ENCODE measurements at places on chromosomes 1 and 21. TPM values are rescaled to one million over a fixed set of nuclear protein-coding genes. Genes with fewer than 3 reads are reported as not detected.

Gene FCGR1A
- not detected for total RNA-seq

GRCh38 chr1:54257876-54258275 lies 57.9 kb downstream of the MRPL37 start:
- no peak for DNase-seq

DNA sequence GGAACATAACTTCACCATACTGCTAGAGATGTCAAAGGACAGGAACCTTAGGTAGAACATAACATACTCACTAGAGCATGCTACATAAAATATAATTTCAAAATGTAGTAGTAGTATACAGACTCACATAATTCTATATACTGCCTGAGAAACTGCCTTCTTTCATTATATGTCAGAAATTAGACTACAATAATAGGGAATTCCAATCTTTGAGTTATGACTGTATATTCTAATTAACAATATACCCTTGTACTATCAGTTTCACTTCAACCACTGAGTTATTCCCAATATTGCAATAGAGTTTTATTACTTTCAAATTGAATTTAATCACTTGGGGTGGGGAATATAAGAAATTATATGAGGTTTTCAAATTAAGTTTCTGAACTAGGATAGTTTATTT lies 44.0 kb downstream of the OMA1 start:
- DNase-seq: no peak

GRCh38 chr1:220770245-220770913 lies 16.3 kb upstream of the MTARC1 start:
- DNase-seq: no peak

DNA sequence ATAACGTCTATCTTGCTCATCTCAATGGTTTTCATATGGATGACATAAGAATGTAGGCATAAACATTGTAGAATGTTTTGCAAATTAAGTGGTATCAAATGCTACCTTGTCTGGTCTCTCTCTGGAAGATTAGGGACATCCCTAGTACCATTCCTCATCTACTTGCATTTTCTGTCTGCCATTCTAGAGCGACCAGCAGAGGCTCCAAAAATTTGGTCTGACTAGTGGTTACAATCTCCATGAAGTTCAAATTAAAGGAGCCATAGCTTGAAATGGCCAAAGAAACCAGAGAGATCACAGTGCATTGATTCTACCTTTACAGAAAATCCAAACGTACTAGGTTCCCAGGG lies 1.1 kb downstream of the CD84 start:
- DNase-seq: no peak

Gene ORC1
- 15.5 TPM for total RNA-seq

Gene EFNA1
- 33.7 TPM for total RNA-seq

Gene IGSF9
- total RNA-seq: 7.5 TPM

GRCh38 chr1:11944358-11944931 lies 9.9 kb downstream of the PLOD1 start:
- DNase-seq: no peak

GRCh38 chr21:41530366-41530765 lies 22.4 kb upstream of the TMPRSS2 start:
- DNase-seq: no peak

GRCh38 chr1:3640121-3640837 lies 9.6 kb downstream of the WRAP73 start:
- DNase-seq: no peak

Gene C1orf185
- total RNA-seq: not detected

DNA sequence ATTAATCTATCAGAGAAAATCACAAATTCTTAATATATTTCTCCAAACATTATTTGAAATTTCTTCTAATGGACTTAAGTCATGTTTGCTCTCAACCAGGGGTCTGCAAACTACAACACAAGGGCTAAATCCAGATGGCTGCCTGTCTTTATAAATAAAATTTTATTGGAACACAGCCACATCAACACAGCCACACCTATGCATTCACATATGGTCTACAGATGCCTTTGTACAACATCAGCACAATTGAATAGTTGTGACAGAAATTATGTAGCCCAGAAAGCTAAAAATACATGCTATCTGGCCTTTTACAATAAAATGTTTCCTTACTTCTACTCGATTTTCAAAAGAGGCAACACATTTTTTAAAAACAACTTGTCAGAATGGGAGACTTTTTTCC lies 103.9 kb downstream of the DPYD start:
- no peak for DNase-seq

Gene TFF2
- not detected for total RNA-seq

DNA sequence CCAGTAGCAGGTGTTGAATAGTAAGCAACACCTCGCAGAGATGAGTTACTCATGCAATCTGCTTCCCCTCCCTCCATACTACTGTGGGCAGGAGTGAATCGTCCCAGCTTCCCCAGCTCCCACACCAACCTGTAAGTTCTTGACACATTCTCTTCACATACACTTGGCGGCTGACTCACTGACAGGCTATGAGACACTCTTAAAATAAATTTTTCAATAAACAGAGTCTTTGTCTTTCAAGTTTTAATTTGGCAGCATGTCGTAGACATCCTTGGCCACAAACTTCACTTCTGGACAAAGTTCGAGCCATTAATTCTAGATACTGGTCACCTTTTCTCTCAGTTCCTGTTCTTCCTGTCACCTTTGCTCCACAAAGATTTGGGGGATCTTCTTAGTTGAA lies 290.7 kb downstream of the TM2D1 start:
- DNase-seq: peak; percentile 32

- DNase-seq: peak; percentile 37
Observed at GRCh38 chr1:31577515-31578192, 1.3 kb downstream of the TINAGL1 start.

- no peak for DNase-seq
Observed at GRCh38 chr1:160727316-160727640, 11.8 kb upstream of the SLAMF7 start.

- no peak for DNase-seq
Observed at GRCh38 chr1:243291292-243291691, 35.5 kb downstream of the SDCCAG8 start.

- DNase-seq: no peak
Observed at GRCh38 chr1:21537511-21537931, 28.3 kb downstream of the ALPL start.

Gene ITLN1
- 0.54 TPM for total RNA-seq

DNA sequence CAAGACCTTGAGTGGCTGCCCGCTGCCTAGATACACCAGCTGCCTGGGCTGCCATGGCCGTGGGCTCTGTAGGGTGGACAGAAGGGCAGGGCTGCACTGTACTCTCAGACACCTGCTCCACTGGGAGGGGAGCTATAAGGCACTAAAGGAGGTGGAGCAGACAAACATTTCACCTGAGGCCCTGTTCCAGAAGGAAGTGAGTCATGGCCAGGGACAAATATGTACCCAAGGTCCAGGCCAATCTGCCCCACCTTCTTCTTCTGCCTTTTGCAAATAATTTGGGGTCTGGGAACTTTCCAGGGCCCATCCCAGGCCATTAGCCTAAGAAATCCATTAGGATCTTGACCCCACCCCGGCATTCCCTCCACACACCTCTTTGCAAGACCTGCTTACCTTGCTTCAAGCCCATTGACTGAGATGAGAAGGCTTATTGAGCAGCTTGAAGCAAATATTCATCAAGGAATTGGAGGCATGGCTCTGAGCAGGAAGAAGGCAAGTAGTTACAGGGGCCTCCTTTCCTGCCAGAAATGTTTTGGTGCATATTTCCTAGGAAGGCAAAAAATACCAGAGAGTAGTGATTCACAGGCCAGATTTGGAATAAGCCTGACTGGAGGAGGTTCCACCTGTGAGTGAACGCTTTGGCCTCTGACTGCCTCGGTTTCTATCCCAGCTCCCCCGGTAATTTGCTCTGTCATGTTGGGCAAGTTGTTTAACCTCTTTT lies at the start of gene CAPN8:
Gene CAPN8, minus strand, starts transcription at position 110 of the 721 bp plus-strand sequence. Its CDS starts 55 bp downstream, at position 55.
- peak; percentile 79 for DNase-seq

- DNase-seq: no peak
Observed at GRCh38 chr1:178916448-178917174, 45.7 kb upstream of the ANGPTL1 start.

Gene RGSL1
- total RNA-seq: not detected

DNA sequence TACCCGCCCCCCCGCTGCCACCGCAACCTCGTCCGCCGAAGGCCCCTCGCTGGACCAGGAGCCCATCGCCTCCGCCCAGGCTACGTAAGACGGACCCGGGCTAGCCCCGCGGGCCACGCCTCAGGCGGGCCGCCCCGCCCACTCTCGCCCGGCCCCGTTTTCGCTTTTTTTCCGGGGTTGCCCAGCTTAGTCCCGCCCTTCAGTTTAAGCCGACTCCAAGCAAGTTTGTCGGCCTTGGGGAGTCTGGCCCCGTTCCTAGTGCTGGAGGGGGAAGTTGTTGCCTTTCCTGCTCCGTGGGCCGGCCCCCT lies 3.0 kb downstream of the RUSC1 start:
- peak; percentile 95 for DNase-seq

Gene MCOLN3
- 12.4 TPM for total RNA-seq

Gene MPL
- total RNA-seq: 0.73 TPM

DNA sequence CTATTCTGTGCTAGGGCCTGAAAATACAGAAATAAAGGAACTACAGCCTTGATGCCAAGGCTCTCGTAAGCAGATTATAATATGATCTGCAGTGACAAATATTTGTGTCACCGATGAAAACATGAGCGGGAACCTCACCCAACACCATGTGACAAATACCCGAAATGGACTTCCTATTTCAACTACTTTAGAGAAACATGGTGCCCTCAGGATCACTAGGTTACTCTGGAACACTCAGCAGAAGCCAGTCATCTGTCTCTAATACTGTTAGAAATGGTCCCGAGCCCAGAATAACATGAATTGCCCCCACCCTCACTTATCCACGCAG lies 463 bp upstream of the VAMP3 start:
- no peak for DNase-seq

Gene PGBD2
- total RNA-seq: 7.3 TPM

DNA sequence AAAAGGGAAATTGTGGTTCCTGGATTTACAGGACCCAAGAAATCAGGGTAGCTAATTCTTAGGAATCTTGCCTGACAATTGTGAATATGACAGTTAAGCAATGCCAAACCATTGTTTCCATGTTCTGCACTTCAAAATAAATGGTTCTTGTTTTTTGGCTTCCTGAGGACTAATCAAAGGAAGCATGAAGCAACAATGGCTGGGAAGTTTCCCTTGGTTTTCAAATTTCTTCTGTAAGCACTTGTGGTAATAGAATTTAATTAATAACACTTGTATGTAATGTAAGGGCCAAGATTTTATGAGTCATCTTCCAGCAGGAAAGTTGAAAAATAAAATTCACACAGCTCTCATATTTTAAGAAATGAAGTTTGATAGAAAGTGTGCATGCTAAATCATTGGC lies 31.7 kb downstream of the JAM2 start:
- DNase-seq: no peak

GRCh38 chr1:59329412-59330053 lies 32.6 kb downstream of the FGGY start:
- no peak for DNase-seq

Gene NID1
- total RNA-seq: 8.6 TPM

DNA sequence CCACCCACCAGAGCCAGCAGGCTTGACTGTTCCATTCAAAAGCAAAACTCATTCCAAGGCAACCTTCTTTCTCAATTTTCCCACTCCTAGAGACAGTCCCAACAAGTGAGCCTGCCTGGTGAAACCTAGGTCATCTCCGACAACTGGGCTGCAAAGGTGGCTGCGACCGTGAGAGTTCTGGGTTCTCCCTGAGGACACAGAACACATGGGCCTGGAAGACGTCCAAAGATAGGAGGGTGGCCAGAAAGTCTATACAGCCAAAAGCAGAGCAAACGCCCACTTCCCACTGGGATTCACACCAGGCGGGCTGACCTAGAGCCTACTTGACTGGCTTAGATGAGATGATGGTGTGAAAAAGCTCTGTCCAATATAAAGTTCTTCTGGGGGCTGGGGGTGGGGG lies 90.2 kb upstream of the GRIK3 start:
- no peak for DNase-seq

Gene COL24A1
- total RNA-seq: not detected

Gene NES
- total RNA-seq: 7.4 TPM

DNA sequence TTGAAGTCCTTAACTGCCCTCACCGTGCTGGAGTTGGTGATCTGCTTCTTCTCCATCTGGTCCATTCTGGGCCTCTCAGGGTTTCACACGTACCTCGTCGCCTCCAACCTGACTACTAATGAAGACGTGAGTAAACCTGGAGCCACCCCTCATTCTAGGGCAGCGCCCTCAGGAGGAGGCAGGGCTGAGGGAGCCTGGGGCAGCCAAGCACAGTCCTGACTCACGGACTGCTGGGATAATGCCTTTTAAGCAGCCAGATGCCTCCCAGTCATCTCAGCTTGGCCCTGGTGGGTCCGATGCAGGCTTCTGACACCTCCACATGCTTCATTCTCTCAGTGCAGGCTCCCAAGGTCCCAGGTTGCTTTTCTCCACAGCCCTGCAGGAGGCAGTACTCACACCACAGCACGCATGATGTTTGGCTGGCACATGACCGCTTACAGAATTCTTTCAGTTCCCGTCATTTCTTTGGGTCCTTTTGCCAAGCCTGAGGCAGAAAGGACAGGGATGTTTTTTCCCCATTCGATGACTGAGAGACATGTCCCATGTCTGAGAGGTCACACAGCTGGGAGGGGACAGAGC lies 11.8 kb upstream of the SFN start:
- no peak for DNase-seq

Gene TSPEAR
- not detected for total RNA-seq

DNA sequence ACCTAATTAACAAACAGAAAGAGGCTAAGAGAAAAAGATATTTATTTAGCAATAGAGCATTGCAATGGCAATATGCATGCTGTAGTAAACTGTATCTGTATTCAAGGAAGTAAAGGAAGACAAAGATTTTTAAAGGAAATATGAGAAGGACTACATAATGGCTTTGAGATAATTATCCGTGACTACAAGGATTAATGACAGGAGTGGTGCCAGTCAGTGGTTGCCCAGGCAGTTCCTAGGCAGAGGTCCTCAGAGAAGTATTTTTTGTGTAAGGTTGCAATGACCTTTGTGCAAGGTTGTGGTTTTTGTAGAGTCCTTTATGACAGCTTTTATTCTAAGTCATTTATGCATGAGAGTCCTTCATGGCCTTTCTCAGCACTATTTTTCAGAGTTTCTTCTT lies 711.1 kb upstream of the CHRM3 start:
- DNase-seq: no peak

DNA sequence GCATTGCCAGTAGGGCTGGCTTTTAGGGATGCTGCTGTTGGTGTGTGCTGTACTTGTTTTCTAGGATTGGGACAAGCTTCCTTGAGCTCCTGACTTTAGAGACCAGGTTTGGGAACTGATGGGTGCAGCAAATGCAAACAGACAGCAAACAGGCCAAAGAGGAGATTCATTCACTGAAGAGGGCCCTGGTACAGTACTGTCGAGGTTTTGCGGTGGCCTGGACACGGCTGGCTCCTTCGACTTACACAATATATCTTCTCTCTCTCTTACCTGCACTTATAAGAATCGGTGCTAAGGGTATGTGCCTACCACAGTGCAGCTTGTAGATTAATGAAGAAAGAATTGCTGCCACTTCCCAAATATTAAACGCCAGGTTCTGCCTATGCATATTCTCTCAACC lies 44.6 kb downstream of the ATP1A1 start:
- no peak for DNase-seq

- DNase-seq: no peak
Observed at GRCh38 chr1:93614986-93615581, 66.6 kb downstream of the BCAR3 start.

Gene CYYR1
- total RNA-seq: not detected

Gene CENPL
- total RNA-seq: 31.2 TPM

Gene ALG6
- total RNA-seq: 20.8 TPM

Gene GNG4
- total RNA-seq: 11.6 TPM
